Cardiac muscle cell (in vitro differentiated cells and primary cell): ENCODE measurements at places on chromosomes 1 and 21. TPM values are rescaled to one million over a fixed set of nuclear protein-coding genes. Genes with fewer than 3 reads are reported as not detected.

TNFAIP8L2 gene
- 0.45 TPM in 1 of 2 replicates, not detected in the other for total RNA-seq

DNA sequence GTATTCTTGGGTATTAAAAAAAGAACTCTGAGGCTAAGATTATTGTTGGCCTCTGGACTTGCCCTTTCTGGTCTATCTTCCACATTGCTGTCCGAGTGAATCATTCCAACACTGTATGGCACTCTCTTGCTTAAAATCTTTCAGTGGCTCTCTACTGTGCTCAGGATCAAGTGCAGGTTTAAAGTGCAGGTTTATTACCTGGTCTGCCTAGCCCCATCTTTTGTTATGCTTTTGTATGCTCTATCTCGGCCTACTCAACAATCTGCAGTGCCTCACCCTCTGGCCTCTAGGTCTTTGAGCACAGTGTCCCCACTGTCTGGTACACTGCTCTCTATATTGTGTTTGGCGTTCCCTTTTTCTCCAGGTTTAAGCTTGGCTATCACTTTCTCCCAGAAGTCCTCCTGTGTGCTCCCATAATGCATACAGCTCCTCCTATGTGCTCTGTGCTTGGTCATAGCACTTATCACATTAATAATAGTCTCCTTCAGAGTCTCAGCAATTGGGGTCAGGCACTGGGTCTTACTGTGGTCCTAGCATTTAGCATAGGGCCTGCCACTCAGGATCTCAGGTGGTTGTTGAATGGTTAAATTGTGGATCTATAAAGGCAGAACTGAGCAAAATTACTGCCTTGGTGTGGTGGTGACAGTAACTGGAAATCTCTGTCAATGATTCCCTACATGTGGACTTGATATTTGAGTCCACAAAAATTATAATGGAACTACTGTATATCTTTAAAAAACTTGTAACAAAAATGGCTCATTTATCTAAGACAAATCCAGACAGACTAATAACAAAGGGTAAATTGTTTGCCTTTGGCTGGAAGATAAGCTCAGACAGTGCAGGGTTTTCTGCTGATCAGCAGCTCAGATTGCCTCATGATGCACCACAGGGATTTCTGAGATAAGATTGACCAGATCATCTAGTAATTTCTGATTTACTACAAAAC lies 10.6 kb upstream of the LDLRAD1 start:
- DNase-seq = peak; percentile 12

VSIG8 gene
- total RNA-seq = not detected in 2 replicates

DNA sequence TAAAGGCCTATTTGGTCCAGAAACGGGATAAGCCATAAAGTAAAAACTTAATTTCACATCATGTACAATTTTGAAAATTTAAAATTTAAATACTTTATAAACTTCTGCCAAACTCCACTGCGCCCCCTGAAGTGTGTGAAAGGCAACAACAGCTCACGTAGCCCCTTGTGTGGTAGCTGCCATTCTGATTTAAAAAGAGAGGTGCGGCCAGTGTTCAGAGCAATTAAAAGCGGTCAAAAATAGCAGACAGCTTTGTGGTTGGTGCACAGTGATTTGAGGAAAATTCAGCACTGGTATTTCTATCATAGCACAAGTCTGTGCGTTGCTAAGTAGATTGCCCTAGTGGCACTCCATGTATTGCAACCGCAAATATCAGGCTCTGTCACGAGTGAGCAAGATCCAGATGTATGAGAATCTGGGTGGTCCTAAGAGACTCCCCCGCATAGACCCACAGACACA lies 122.5 kb downstream of the ATG4C start:
- DNase-seq = peak; percentile 34

- no peak for DNase-seq
Measured at GRCh38 chr21:14687268-14687625, 141.1 kb upstream of the SAMSN1 start.

DNA sequence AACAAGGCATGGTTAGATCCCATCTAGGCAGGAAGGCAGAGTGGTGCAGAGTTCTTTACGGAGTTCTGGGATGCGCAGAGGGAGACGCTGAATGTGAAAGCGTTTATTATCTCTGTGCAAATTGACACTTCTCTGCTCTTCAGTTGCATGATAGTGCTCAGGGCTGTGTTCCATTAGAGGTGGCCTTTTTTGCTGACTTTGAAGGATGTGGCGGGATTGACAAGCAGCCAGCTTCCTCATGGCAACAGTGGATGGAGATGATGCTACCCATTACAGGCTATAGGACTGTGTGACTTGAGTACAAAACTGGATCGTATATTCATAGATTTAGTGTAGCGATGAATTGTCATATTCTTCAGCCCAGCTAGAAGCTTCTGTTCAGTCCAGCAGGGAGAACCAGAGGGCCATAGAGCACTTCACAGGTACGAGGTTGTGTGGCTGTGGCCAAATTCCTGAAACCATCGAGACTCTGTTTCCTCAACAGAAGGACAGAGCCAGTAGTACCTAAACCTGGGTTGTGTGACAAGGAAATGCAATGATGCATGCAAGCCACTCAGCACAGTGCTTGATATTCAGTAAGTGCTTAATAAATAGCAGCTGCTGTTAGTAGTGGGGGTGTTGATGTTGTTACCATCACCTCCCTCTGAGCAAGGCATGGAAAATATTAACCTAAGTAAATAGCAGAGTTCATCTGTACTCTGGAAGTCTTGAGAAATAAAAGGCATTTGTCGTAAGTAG lies 430.0 kb upstream of the KAZN start:
- DNase-seq = no peak

CFHR2 gene
- total RNA-seq = not detected in 2 replicates

DNA sequence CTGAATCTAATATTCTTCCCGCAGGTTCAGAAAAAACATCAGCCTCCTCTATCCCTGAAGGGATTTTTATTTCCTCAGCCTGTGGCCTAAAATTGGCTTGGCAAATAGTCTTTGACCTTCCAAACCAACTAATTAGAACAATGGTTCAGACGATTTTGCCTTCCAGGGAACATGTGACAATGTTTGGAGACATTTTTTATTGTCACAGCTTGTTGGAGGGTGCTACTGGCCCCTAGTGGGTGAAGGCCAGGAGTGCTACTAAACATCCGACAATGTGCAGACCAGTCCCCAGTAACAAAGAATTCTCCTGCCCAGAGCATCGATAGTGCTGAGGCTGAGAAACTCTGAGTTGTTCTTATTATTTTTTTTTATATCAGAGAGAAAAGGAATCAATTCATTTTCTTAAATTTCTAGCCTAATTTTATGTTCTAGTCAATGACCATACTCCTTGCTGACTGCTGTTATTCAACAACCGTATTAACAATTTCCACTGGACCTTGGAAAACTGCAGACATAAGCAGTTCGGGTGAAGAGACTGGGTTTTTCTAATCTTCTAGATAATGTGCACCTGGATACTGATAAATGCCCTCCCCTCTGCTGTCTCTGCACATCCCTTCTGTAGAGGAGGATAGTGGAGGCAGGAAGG lies 280.7 kb downstream of the LMX1A start:
- DNase-seq = peak; percentile 66

AKT3 gene
- 14.1 and 23.4 TPM in 2 replicates for total RNA-seq

GRCh38 chr1:85344256-85344694 lies 67.8 kb upstream of the BCL10 start:
- peak; percentile 58 for DNase-seq

LINGO4 gene
- not detected in 2 replicates for total RNA-seq

DNA sequence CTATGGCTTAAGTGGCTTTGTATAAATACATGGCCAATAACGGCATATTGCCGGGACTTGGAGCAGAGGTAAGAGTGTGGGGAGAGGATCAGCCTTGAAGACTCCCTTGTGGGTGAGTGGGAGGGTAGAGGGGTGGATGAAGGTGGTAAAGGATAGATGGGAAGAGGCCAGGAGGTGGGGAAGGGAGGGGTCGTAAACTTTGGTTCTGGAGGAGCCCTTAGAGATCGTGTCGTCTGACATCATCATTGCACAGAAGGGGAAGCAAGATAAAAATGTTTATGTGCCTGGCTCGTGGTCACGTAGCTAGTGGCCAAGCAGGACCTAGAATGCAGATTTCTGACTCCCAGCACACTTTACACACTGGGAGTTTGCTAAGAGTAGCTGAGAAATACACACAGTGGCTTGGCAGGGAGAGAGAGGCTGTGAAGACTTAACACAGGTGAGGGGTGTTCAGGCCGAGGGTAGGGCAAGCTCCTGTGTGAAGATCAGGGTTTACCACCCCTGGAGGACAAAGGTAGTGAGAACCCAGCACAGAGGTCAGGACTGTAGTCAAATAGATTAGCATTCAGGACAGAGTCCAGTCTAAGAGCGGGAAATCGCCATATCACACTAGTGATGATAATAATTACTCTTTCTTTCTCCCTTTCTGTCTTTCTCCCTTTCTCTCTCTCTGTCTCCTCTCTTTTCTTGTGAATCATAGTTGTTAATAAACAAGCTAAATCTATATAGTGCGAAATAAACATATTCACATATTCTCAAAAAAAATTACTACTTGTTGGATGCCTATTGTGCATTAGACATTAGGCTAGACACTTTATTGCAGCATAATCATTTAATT lies 75.5 kb downstream of the LRRC8D start:
- DNase-seq = no peak

DNA sequence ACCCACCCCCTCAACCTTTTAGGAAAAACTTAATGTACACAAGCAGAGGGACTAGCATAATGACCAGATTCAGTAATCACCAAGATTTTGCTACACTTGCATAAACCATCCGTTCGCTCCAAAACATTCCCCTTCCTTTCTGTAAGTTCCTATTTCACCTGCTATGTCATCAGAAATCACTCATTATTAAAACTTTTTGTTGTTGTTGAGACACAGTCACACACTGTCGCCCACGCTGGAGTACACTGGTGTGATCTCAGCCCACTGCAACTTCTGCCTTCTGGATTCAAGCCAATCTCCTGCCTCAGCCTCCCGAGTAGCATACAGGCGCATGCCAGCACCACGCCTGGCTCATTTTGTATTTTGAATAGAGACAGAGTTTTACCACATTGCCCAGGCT lies 3.4 kb downstream of the MRPL20 start:
- no peak for DNase-seq

AQP10 gene
- total RNA-seq = 4.8 and 11.2 TPM in 2 replicates

TNFRSF18 gene
- total RNA-seq = not detected in 2 replicates

GRCh38 chr21:46245213-46245915 lies 16.8 kb upstream of the LSS start:
- no peak for DNase-seq

CNKSR1 gene
- total RNA-seq = 8.4 and 9.7 TPM in 2 replicates

FAM167B gene
- total RNA-seq = 1.4 and 2.1 TPM in 2 replicates

- no peak for DNase-seq
Measured at GRCh38 chr1:181016563-181016962, 6.1 kb downstream of the STX6 start.

GRCh38 chr1:233172201-233172600 lies 123.3 kb downstream of the PCNX2 start:
- no peak for DNase-seq

LRRC38 gene
- total RNA-seq = not detected in 2 replicates

DNA sequence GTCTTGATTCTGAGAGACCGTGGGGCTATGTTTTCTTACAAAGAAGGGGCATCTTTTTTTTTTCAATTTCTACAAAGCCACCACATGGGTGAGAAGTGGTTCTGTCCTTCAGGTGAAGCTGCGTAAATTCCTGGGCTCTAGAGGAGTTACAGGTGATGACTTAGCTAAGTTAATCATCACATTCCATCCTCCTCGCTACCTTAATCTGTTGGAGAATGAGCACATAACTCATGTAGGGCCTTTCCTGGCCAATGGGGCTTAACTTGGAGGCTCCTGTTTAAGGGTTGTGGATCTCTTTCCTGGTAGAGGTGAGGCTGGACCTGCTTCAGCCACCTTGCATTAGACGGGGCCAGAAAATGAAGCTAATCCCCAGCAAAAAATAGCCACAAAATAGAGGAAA lies 19.9 kb downstream of the REG4 start:
- no peak for DNase-seq

- DNase-seq = no peak
Measured at GRCh38 chr1:162422662-162423375, 10.9 kb upstream of the SH2D1B start.

NR0B2 gene
- total RNA-seq = 3.3 and 3.9 TPM in 2 replicates

DNA sequence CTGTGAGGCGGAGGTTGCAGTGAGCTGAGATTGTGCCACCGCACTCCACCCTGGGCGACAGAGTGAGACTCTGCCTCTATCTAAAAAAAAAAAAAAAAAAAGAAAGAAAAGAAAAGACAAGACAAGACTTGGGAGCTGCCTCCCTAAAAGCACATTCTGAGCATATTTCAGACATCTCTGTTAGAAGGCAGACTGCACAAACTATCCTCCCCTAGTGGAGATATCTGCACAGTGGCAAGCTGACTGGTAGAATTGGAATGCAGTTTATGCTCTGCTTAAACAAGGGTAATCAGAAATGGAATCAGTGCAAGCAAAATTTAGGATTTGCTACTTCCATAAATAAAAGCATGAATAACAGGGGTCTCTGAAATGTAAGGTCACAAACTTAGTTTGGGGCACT lies 31.8 kb downstream of the GNG4 start:
- DNase-seq = peak; percentile 65

OR2L13 gene
- total RNA-seq = not detected in 2 replicates

DNA sequence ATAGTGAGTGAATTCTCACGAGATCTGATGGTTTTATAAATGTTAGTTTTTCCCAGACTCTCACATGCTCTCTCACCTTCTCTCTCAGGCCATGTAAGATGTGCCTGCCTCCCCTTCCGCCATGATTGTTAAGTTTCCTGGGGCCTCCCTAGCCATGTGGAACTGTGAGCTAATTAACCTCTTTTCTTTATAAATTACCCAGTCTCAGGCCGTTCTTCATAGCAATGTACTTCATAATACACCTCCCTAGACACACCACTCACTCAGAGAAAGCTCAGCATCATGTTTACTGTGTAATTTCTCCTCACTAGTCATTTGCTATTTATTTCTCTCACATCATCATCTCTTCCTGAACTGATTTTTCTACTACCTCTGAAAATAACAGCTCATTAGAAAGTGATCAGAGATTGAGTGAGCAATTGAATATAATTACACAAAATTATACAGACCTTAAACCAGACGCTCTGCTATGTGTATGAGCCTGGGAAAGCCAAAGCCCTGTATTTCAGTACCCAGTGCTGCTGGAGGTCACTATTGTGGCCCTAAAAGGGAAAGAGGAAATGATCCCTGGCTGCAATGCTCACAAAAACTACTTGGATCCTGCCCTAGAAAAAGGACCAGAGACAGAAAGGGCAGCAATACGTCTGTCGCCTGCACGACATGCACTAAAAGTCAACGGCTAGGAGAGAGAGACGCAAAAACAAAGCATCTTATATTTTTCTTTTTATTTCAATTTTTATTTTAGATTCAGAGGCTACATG lies 284.5 kb downstream of the DSCAM start:
- DNase-seq = no peak

DNA sequence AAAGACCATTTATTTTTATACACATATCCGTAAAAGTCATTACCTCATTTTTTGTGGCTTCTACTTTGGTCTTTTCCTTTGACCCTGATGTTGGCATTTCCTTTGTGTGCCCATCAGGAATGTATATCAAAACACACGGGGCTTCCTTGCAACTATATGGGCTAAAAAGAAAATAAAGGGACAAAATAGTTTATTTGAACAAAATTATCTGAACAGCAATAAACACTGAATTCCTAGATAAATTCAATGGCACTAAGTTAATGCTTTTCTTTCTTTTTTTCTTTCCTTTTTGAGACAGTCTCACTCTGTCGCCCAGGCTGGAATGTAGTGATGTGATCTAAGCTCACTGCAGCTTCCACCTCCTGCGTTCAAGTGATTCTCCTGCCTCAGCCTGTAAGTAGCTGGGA lies 45.2 kb downstream of the EPRS1 start:
- no peak for DNase-seq

SLC45A1 gene
- total RNA-seq = 0.28 and 0.42 TPM in 2 replicates

GRCh38 chr1:79117376-79117775 lies 110.8 kb upstream of the ADGRL4 start:
- no peak for DNase-seq

- DNase-seq = no peak
Measured at GRCh38 chr1:203512848-203513584, 19.1 kb downstream of the OPTC start.
